Forelimb muscle (tissue), 1 donor: ENCODE measurements at places on chromosomes 11 and 22. TPM values are rescaled to one million over a fixed set of nuclear protein-coding genes. Genes with fewer than 3 reads are reported as not detected.

- no peak for DNase-seq
Measured at GRCh38 chr11:31869986-31870385, 58.9 kb upstream of the PAX6 start.

Gene MAP6
- 10.7 TPM for polyA plus RNA-seq

DNA sequence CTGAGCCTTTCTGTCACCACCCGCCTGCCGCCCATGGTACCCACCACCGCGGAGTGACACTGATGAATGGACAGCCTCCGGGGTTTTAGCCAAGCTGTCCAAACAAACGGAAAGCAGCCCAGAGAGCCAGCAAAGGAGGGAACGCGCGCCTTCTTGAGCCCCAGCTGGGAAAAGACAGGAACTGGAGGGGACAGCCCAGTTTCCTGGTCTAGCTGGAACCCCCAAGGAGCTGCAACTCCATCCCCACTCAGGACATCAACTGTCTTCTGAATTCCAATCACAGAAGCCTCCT, 33.7 kb downstream of the SHISAL1 start:
- no peak for DNase-seq

Gene OR6A2
- polyA plus RNA-seq: not detected

Gene PKDREJ
- polyA plus RNA-seq: 0.67 TPM

DNA sequence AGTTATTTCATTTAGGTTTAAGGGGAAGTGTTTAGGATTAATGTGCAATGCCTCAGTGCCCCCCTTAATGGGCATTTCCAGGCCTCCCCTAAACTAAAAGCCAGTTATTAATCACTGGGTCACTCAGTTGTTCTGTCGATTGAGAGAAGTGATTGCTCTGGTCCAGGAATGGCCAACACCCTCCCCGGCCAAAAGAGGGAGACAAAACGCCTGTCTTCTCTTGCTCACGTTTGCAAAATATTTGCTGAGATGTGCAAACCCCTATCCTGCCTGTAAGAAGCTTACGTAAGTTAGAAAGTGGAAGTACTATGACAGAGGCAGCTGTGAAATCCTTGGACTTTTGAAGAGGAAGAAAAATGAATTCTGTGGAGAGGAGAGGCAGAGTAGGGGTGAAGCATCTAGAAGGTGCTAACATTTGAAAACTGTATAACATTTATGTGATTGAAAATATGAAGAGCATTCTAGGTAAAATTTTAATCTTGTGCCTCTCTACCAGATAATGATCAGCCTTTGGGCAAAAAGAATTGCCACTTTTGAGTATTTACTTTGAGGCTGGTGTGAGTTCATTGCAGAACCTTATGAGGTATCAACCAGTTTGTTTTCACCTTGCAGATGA, 37.7 kb downstream of the NTM start:
- DNase-seq: no peak

Gene PGA5
- polyA plus RNA-seq: 1.7 TPM

Gene ARHGAP32
- polyA plus RNA-seq: 11.3 TPM

DNA sequence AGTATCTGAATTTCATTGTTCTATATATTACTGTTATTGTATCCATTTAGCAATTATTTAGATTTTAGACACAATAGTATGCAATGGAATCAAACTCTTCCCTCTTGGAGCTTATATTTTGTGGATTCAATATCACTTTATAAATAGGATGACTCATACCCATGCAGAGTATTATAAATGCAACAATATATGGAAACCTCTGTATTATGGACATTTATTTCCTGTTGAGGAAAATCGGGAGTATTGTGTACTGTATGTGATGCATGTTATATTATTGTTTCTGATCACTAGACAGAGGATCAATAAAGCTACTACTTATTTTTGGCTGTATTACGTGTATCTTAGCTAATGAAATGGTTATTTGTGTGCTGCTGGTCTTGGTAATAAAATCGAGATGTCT, 770 bp downstream of the METTL15 start:
- DNase-seq: no peak

DNA sequence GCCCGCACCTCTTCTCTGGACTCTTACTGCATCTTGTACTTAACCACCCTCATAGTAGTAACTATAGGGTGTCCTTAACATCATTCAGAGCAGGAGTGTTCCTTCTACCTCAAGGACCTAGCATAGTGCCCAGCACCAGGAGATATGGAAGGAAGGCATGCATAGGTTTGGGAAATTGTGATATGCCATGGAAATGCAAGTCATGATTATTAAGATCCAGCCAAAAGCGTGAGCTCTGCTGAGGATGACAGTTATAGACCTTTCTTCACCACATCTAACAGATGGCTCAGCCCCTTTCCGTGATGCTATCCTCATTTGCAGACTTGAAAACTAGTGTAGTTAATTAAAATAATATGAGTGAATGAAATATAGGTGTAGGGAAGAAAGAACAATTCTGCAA, 746.1 kb downstream of the NTM start:
- DNase-seq: no peak

Gene RAC2
- 5.1 TPM for polyA plus RNA-seq

DNA sequence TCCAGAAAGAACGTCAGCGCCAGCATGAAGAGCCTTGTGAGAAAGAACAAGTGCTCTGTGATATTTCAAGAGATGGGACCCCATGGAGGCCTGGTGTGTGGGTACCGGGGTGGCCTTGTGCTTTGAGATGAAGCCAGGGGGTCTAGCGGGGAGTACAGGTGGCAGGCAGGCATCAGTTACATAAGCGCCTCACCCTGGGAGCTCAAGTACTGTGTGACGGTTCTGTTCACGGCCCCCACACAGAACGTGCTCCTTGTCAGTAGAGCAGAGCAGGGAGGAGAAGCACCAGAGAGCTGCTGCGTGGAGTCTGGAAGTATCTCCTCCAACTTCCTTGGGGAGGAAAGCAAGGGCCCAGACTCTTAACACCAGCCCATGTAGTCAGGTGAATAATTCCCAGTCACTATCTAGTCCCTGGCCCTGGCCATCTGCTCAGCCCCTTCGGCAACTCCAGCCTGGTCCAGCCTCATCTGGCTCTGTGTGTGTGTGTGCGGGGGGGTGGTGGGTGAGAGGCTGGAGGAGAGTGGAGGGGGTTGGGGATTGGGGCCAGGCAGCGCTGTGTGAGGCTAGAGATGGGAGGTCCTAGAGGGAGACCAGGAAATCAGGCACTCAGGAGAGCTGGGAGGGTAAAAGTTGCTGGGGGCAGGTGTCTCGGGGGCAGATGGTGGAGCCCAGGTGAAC, 32.4 kb downstream of the MCM5 start:
- no peak for DNase-seq

GRCh38 chr22:39276440-39277141, 31.8 kb upstream of the PDGFB start:
- no peak for DNase-seq

DNA sequence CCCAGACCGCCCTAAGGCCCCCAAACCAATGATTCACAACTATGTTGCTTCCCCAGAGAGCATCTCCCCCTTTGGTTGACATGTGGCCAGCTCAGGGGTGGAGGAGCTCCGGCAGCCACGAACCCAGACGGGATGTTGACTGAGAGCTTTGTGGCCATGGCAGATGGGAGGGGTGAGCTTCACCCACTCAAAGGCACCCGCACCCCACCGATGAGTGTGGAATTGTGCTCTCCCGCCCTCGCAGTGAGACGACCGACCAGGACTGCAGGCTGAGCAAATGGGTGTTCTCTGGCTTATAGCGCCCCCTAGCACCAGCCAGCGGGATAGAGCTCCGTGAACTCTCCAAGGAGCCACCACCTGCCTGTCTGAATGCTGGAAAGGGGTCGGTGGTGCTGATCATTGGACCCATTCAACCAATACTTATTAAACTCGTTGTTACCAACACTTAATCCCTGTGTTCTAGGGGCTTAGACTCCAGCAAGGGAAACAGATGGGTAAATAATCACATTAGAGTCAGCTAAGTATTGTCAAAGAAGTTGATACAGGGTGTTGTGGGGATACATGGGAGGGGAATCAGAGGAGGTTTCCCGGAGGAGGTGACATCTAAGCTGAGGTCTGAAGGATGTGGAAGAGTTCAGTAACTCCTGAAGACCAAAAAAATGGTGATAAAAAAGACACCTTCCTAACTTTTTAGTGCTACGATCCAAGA, 4.5 kb upstream of the TIMP3 start:
- no peak for DNase-seq

Gene OR2AG2
- polyA plus RNA-seq: not detected

DNA sequence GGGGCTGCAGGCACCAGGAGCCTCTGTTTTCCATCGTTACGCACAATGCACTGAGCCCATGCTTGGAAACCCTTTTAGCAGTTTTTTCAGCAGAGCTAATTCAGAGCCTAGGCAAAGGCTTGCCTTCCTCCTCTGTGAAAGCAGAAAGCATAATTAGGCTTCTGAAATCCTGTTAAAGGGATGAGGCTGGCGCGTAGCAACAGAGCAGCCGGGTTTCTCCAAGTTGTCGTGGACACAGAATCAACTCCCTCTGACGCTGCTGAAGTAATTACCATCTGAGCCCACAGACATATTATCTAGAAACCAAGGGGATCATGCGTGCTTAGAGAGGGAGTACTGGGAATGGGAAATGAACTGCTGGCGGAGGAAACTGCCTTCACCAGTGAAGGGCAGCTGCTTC, 85.4 kb downstream of the MYO18B start:
- DNase-seq: no peak

- no peak for DNase-seq
Measured at GRCh38 chr11:78080818-78081495, 1.3 kb upstream of the NDUFC2 start.

DNA sequence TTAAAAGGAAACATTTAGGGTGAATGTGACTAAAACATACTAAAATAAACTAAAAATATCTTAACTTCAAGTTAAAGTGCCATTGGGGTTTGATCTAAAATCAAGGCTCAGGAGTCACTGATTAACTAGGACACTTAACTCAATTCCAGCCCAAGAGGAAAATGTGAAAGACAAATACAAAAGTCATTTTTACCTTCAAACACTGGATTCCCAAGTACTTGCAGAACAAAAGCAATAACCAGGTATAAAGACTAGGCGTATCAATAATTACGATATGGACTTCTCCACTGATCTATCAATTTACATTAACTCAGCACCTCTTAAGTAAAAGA, 15.6 kb downstream of the ALKBH8 start:
- DNase-seq: no peak

GRCh38 chr11:2140411-2141400, 1.5 kb upstream of the IGF2 start:
- DNase-seq: no peak

Gene FXYD2
- 1.5 TPM for polyA plus RNA-seq

Gene TREH
- polyA plus RNA-seq: 0.19 TPM
